ENCODE measurements at places on chromosomes 4 and X.

GRCh38 chrX:101419489-101419888 lies 11.5 kb downstream of the HNRNPH2 start:
- DNase-seq: no peak

GRCh38 chr4:77959566-77960338 lies 97.1 kb downstream of the MRPL1 start:
- DNase-seq: no peak

GRCh38 chrX:87664381-87664780 lies 146.8 kb downstream of the KLHL4 start:
- DNase-seq: no peak

GRCh38 chr4:69713593-69713992 lies 46.8 kb downstream of the SULT1B1 start:
- DNase-seq: no peak

- no peak for DNase-seq
Measured at GRCh38 chr4:100248476-100248875, 58.2 kb upstream of the DDIT4L start.

- DNase-seq: no peak
Measured at GRCh38 chr4:189294574-189294973, 646.1 kb upstream of the FRG1 start.

DNA sequence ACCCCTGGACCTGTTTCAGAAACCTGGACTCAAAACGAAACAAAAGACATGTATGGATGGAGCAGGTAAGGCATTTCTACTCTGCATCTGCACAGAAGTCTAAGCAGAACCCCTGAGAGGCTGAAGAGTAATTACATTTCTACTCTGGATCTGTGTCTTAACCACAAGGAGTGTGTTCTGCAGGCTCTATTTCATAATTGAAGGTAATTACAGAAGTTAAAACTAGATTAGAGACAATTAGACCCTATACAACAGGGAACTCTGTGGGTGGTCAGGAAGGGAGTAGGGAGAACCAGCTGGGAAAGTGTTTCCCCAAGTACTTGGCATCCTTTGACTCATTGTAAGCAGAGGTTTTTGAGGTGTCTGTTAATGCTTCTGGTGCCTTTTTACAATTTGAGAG lies 69.8 kb downstream of the IGSF1 start:
- DNase-seq: no peak

- DNase-seq: no peak
Measured at GRCh38 chr4:81632581-81633299, 161.0 kb upstream of the RASGEF1B start.

DNA sequence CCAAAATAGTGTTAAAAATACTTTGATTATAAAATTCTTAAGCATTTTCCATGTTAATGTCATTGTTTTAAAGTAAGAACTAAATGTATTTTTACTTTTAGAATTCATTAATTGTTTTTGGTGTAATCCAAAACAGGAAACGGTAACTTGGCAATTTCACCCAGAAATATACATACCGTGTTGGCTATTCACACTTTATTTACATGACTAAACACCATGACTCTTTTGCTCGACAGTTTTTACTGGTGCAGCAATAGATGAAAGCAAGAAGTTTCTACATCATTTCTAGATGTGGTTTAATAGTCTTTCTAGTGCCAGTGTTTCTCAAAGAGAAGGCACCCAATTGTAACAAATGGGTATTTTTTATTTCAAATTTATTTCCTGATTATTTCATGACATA lies 25.6 kb upstream of the MAGEA1 start:
- no peak for DNase-seq

DNA sequence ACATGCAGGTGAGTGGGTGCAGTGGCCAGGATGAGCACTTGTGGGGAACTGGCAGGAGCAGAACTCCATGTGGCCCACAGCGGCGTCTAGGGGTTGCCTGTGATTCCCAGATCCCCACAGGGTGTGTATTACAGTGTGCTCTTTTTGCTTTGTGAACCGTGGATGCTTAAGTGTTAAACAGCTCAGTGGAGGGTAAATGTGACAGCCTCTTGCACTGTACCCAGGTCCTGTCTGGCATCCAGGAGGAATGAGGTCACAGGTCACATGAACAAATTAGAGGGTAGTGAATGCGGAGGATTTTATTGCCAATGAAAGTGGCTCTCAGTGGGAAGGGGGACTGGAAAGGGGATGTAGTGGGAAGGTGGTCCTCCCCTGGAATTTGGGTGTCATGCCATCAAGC lies 447.8 kb downstream of the SPRY1 start:
- no peak for DNase-seq

- DNase-seq: no peak
Measured at GRCh38 chrX:68018248-68019203, 414.8 kb downstream of the OPHN1 start.

- no peak for DNase-seq
Measured at GRCh38 chr4:40842318-40842717, 92.6 kb downstream of the NSUN7 start.

DNA sequence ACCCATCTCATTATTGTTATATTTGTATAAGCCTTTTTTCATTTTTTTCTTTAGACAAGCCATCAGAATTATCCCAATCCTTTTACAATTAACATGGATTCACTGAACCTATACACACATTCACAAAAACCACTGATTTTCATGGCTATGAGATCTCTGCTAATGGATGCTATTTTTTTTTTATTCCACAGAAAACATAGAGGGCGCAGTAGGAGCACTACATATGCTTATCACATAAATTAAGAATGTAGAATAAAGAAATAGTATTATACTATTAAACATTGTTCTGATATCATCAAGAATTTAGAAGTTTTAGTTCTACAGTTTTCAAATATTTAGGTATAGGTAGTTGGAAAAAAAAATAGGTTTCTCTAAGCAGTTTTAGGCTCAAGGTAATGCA lies 1477.4 kb downstream of the ARAP2 start:
- DNase-seq: no peak

DNA sequence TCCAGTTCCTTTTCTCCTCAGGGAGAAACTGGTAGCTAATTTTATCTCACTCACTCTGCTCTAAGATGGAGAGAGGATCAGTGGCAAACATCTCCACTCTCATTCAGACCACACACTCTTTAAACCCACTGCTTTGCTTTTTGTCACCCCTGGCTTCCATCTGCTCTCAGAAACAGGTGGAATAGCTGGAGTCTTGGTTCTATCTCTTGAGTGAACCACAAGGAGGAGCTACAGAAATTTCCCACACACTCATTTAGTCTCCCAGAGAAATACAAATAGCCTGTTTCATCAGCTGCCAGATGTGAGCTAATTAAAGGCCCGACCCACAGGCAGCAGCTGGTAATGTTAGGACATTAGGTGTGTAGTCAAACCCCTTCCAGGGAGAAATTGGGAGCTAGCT lies 96.6 kb downstream of the STPG2 start:
- DNase-seq: no peak
